ENCODE measurements at places on chromosomes 13 and 19. TPM values are rescaled to one million over a fixed set of nuclear protein-coding genes. Genes with fewer than 3 reads are reported as not detected.

The ZNF565 gene
- total RNA-seq = 1.7 TPM

The ZNF28 gene
- 17.9 TPM for total RNA-seq

The CYP2F1 gene
- total RNA-seq = not detected

The YJEFN3 gene
- total RNA-seq = 0.33 TPM

The ELSPBP1 gene
- total RNA-seq = 0.67 TPM

The DACH1 gene
- total RNA-seq = not detected

The NOTCH3 gene
- total RNA-seq = 2.0 TPM

The CKM gene
- total RNA-seq = not detected

The ZNF549 gene
- total RNA-seq = 12.3 TPM

The SPRED3 gene
- total RNA-seq = 0.33 TPM

The LMTK3 gene
- total RNA-seq = under 0.01 TPM

The LYPD3 gene
- 0.67 TPM for total RNA-seq

The HIPK4 gene
- total RNA-seq = 0.31 TPM

The CXCL17 gene
- not detected for total RNA-seq

The NHLRC3 gene
- total RNA-seq = 25.6 TPM

The SHISA2 gene
- total RNA-seq = 5.7 TPM

The C2CD4C gene
- not detected for total RNA-seq

The TMEM255B gene
- 1.1 TPM for total RNA-seq

The PINLYP gene
- total RNA-seq = 6.3 TPM

The ASF1B gene
- 31.3 TPM for total RNA-seq

The NAPSA gene
- 0.36 TPM for total RNA-seq

The NPHS1 gene
- total RNA-seq = not detected

The RDH8 gene
- 1.4 TPM for total RNA-seq

The CLDN10 gene
- not detected for total RNA-seq

The TMEM221 gene
- total RNA-seq = under 0.01 TPM

The CGB8 gene
- total RNA-seq = not detected

The POLD1 gene
- total RNA-seq = 73.3 TPM

The HSH2D gene
- not detected for total RNA-seq

The AZU1 gene
- total RNA-seq = not detected

The SMIM44 gene
- not detected for total RNA-seq

Data from melanocyte of skin (primary cell).